ENCODE measurements at places on chromosomes 16 and 17.

- DNase-seq, result no peak
Observed at GRCh38 chr16:73711406-73712080, 585.1 kb upstream of the PSMD7 start.

- DNase-seq, result no peak
Observed at GRCh38 chr17:61139219-61139618, 260.4 kb upstream of the TBX2 start.

GRCh38 chr16:68369697-68370580 lies 59.1 kb downstream of the PRMT7 start:
- no peak for DNase-seq

GRCh38 chr17:63764716-63765115 lies 8.7 kb downstream of the CCDC47 start:
- DNase-seq, result no peak

DNA sequence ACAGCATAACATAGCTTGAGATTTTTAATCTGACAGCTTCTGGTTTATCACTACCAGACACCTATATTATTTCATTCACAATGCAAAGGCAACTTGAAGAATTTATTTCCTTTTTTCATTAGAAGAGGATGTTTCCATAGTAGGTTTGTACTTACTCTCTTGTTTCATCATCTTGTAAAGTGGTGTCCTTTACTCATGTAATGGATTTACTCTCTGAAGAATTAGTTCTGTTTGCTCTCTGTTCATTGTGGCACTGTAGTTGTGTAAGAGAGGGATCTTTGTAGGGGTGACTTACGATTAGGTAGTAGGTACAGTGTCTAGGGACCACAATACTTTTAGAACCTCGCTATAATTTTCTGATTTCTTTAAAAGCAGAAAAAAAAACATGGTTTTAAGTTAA lies 256.1 kb downstream of the BCAS3 start:
- no peak for DNase-seq

- no peak for DNase-seq
Observed at GRCh38 chr16:85995541-85996423, 96.8 kb downstream of the IRF8 start.

- DNase-seq, result no peak
Observed at GRCh38 chr16:16973707-16974591, 496.8 kb downstream of the XYLT1 start.

- no peak for DNase-seq
Observed at GRCh38 chr16:84986102-84986501, 25.2 kb downstream of the ZDHHC7 start.

GRCh38 chr17:79936641-79937381 lies 97.6 kb upstream of the CBX4 start:
- DNase-seq, result no peak

- no peak for DNase-seq
Observed at GRCh38 chr17:63142836-63143235, 176.8 kb downstream of the TANC2 start.

GRCh38 chr16:28218109-28218508 lies 6.3 kb upstream of the XPO6 start:
- DNase-seq, result no peak

DNA sequence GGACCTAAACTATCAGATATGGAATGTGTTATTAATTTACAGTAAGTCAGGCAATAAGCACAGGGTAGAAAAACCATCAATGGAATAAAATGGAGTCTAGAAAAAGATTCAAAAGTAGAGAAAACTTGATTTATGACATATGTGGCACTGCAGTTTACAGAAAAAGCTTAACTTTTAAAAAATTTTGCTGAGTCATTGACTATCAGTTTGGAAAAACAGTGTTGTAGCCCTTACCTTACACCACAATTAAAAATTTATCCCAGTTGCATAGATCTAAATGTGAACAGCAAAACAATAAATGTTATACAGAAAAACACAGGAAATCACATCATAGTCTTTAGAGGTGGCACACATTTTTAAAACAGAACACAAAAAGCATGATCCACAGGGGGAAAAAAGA lies 108.5 kb downstream of the USP22 start:
- no peak for DNase-seq

DNA sequence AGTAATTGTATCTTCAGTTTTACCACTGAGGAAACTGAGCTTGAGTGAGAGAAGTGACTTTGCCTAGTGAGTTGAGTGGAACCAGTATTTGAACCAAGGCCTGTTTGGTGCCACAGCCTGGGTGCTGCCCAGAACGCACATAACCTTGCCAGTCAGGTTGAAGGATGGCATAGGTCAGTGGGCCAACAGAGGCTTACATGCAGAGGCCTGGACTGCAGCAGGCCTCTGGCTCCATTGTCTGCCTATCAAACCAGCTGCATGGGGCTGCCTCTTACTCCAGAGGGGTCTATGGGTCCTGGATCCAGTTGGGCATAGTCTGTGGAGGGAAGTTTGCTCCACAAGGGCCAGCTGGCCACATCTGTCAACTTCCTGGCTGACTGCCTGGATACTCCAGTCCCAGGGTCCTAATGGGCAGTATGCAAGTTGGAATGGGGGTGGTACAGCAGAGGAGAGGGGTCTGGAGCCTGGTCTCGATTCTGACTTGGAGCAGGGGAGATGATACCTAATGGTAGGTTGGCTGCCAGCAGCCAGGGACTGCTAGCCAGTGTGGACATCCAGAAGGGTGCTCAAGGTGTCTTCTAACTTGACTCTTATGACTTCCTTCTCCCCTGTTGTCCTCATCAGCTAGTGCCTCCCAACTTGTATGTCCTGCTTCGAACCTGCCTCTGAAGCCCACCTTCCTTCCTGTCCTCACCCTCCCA lies 11.1 kb upstream of the RNF112 start:
- DNase-seq, result no peak

GRCh38 chr17:78960928-78961327 lies 18.8 kb downstream of the LGALS3BP start:
- no peak for DNase-seq

GRCh38 chr16:58501242-58502131 lies 1.5 kb downstream of the NDRG4 start:
- peak; percentile 90 for DNase-seq

GRCh38 chr16:77062878-77063675 lies 127.9 kb upstream of the MON1B start:
- no peak for DNase-seq

DNA sequence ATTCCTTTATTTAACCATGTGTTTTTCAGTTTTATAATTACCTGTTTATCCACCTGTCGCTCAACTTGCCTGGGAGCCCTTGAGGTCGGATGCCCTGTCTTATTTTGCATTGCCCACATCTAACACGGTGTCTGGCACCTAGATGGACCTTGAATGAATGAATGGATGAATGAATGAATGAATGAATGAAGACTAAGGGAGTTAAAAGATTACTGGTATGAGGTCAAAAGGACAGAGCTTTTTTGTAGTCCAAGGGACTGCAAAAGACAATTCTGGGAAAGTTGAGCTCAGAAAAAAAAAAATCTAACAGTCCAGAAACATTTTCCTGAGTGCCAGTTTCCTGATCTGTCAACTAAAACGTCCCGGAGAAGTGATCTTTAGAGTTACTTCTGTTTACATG lies 244.6 kb upstream of the MYOCD start:
- DNase-seq, result no peak

- no peak for DNase-seq
Observed at GRCh38 chr17:55930291-55930809, 179.5 kb downstream of the PCTP start.

- DNase-seq, result no peak
Observed at GRCh38 chr17:13409455-13409854, 192.3 kb downstream of the HS3ST3A1 start.

GRCh38 chr16:11725457-11725856 lies 17.2 kb downstream of the TXNDC11 start:
- DNase-seq, result no peak

DNA sequence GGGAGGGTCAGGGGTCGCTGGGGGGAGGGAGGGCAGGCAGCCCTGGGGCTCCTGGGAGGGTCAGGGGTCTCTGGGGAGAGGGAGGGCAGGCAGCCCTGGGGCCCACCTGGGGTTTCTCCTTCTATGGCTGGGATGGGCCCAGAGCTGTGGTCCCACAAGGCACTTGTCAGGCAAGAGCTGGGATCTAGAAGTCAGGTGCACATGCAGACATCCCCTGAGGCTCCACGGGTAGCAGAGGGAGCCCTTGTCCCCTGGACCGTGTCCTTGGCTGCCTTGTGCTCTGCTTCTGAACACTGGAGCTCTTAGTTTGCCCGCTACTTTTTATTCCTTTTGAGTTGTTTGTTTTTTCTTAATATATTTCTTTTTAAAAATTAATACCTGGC lies 1.8 kb downstream of the TUBB3 start:
- no peak for DNase-seq

DNA sequence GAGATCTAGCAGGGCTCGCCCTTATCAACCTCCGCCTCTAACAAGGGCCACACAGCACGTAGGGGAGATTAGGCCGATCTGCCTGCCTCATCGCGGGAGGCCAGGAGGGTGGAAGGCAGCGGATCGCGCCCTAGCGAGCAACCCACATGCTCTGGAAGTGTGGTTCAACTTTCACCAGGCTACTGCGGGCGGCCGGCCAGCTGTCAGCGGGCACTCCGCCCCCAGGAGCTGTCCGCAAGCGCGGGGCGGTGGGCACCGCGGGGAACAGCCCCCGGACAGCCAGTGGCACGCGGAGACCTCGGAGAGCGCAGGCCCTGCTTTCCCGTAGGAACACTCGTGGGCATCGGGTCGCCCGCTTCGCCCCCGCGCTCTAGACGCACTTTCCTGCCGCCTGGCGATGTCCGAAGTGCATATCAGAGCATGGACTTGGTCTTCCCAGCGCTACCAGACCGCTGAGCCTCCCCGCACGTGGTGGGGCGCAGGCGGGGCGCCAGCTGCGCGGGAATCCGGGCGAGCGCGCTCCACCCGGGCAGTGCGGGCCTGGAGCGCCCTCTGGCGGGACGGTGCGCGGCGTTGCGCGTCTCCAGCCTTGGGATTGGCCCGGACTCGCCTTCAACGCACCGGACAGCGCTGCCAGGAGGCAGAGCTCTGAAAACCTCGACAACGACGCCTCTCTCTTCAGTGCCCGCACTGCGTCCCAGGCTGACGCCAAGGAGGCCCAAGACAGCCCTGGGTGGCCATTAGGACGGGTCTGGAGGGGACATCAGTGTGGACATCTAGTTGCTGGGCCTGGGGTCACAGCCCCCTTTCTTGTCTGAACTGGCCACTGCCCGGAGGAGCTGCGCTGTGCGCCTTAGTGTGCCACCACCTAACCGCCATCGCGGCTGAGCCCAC lies 3.6 kb upstream of the ZNHIT3 start:
- peak; percentile 97 for DNase-seq

DNA sequence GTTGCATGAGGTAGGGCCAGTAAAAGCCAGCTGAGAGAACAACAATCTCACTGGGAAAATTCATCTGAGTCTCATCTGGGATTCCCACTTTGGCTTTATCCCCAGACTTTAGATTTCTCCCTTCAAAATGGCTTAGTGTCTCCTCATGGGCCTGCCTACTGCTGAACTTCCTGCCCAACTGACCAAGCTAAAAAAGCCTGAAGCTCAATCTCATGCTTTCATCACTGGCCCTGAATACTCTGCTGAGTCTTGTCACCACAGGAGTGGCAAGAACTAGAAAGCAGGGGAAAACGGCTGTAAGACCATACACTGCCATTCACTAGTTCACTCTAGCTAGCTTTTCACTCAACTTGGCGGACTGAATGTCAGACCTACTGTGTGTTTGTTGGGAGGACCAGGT lies 96.4 kb upstream of the NOG start:
- no peak for DNase-seq

GRCh38 chr16:20385844-20386832 lies 18.4 kb downstream of the PDILT start:
- DNase-seq, result peak; percentile 61

- no peak for DNase-seq
Observed at GRCh38 chr17:38617074-38617860, 11.5 kb upstream of the SRCIN1 start.

DNA sequence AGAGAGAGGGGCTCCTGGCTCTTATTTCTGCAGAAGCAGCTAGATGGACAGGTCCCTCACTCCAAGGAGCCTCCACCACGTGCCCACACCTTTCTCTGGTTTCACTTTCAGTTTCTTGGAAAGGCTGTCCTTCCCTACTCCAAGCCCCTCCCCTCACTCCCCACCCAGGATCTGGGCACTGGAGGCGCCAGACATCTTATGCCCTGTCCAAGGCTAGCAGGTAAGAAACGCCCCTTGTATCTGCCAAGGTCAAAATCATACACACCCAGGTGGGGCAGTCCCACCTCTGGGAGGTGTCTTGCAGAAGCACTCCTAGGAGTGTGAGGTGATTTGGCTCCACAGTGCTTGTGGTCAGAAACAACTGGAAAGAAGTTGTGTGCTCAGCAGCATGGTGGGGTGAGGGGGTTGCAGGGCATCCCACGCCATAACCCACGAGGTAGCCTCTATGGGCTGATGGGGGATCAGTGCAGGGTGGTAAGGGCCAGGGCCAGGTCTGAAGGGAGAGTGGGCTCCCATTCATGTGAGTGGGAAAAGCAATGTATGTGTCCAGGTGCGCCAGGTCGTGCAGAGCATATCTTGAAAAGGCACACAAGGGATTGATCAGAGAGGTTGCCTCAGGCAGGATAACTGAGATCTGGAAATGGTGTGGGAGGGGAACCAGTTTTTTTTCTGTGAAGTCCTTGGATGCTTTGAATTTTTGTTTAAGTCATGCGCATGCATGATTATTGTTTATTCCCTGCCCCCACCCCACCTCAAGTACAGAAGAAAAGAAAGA lies 31.8 kb upstream of the PRM1 start:
- DNase-seq, result no peak

- no peak for DNase-seq
Observed at GRCh38 chr16:9392956-9393355, 301.5 kb downstream of the HAPSTR1 start.

- DNase-seq, result no peak
Observed at GRCh38 chr17:59725691-59726090, 18.2 kb downstream of the VMP1 start.

- DNase-seq, result no peak
Observed at GRCh38 chr16:54049591-54050458, 236.8 kb downstream of the IRX3 start.

GRCh38 chr17:80546267-80546666 lies 1.6 kb downstream of the RPTOR start:
- DNase-seq, result no peak

- no peak for DNase-seq
Observed at GRCh38 chr16:20409398-20410120, at the start of gene ACSM5. Gene ACSM5 (plus strand): TSS chr16:20409534. CDS start chr16:20411485, 1,951 bp downstream.

GRCh38 chr17:4786106-4786511 lies at the start of gene VMO1:
Gene VMO1 (minus strand): TSS chr17:4786364. CDS start chr17:4786352, 12 bp downstream.
- peak; percentile 73 for DNase-seq

- DNase-seq, result no peak
Observed at GRCh38 chr17:7107012-7107754, 7.4 kb downstream of the ASGR2 start.

GRCh38 chr17:9937241-9937761 lies 32.2 kb upstream of the RCVRN start:
- DNase-seq, result no peak

- peak; percentile 99 for DNase-seq
Observed at GRCh38 chr17:78359997-78360370, at the start of gene SOCS3. Gene SOCS3 (minus strand): TSS chr17:78360077. CDS start chr17:78359095, 982 bp downstream.

- DNase-seq, result no peak
Observed at GRCh38 chr16:81279392-81279791, 35.4 kb upstream of the GAN start.

DNA sequence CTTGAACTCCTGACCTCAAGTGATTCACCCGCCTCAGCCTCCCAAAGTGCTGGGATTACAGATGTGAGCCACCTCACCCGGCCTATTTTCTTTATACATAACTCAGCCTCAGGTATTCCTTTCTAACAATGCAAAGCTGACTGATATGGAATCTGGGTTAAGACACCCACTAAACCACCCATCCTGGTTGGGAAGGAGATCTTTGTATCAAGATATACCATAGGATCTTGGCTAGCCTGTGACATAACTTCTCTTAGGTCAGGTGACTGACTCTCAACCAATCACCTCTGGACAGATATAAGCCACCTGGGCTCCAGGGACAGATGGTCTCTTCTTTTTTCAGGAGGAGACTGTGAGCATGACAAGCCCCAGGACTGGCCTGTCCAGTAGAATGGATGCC lies 51.2 kb upstream of the NKD1 start:
- DNase-seq, result no peak
